ENCODE measurements at places on chromosomes 1 and 21.

- DNase-seq: no peak
Observed at GRCh38 chr1:54353959-54354358, 52.2 kb downstream of the SSBP3 start.

DNA sequence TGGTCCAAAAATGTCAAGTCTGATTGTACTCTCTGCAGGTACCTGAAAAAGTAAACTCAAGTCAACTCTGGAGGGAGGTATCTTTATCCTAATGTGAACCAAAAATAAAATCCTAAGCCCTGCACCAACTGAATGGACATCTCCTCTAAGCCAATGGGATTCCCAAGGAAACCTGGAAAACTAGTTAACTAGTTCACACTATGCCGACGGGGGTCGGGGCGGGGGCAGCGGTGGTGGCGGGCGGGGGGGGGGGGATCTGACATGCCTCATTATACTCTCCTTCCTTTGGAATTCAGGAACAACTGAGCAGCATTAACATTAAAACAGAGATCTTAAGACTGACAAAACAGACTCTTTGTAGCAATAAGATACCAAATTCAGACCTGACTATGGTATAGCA is 452.6 kb upstream of the CAMK1G start:
- no peak for DNase-seq

DNA sequence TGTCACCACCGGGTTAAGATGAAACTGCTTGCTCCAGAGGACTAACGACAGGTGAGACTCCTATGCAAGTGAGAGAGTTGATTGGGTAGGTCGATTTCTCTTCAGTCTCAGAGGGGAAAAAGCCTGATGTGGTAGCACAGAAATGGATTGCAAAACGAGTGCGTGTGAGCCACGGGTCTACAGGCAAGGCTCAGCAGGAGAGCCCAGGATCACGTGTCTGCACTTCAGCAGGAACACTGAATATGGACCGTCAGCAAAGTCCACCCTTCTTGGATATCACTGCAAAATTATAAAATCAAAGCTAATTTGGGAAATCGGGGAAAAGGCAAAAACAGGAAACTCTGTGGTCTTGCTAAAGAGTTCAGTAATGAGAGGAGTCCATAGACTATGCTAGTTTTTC is 107.7 kb upstream of the ZNF648 start:
- no peak for DNase-seq

DNA sequence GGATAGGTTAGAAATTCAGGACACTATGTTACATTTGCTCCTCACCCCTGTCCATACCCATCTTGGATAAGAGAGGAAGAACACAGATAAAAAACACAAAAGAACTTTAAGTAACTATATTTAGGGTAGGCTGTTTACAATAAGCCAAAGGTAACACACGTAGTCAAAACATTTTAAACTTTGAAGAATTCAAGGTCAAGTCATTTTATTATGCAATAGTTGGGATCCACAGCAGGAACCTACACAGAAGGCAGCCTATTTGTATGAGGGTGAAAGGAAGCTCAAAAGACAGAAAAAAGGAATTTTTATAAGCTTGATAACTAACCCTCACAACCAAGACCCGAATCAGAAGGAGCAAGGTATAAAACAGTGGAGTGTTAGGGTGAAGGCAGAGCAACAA is 89.6 kb downstream of the ZSWIM5 start:
- DNase-seq: no peak

GRCh38 chr1:192958871-192959270 is 100.3 kb downstream of the UCHL5 start:
- peak; percentile 28 for DNase-seq

GRCh38 chr1:206939841-206940587 is 6.3 kb downstream of the PIGR start:
- DNase-seq: no peak

DNA sequence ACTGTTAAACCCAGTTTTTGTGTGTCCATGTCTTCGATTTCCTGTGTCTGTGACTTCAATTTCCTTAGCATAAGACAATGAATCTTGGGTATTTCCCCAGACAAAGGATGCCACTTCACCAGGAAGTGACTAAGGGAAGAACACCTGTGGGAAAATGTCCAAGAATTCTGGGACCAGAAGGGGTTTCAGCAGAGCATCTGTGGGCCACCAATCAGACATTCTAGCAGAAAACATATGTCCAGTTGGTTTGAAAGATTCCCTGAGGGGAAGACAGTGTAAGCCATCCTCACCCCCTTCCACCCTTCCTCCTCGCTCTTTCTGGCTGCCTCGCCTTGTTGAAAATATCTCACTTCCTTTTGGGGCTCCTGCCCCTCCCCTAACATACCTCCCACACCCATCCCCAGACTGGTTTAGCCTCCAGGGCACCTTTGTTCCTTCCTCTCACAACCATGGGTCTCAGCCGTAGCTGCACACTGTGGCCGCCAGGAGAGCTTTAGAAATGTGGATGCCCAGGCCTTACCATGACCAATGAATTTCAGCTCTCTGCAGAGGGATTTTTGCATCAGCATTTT is 25.5 kb upstream of the IFNAR1 start:
- no peak for DNase-seq

- no peak for DNase-seq
Observed at GRCh38 chr1:158071138-158071537, 77.7 kb downstream of the KIRREL1 start.

- no peak for DNase-seq
Observed at GRCh38 chr1:40092706-40093639, 4.1 kb downstream of the PPT1 start.

GRCh38 chr1:61616830-61617229 is 108.1 kb downstream of the TM2D1 start:
- no peak for DNase-seq

DNA sequence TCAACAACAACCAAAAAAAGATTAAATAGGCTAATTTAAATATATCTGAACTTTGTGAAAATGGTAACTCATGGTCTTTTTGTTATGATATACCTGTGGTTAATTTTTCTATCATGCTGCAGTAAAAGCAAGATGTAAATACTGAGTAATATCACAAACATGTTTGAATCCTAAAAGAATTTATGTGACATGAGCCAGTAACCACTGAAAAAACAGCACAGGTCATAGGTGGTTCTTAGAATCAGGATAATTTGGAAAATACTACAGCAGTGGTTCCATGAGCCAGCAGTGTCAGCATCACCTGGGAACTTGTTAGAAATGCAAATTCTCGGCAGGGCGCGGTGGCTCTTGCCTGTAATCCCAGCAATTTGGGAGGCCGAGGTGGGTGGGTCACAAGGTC is 4.1 kb downstream of the ATP5IF1 start:
- DNase-seq: no peak

DNA sequence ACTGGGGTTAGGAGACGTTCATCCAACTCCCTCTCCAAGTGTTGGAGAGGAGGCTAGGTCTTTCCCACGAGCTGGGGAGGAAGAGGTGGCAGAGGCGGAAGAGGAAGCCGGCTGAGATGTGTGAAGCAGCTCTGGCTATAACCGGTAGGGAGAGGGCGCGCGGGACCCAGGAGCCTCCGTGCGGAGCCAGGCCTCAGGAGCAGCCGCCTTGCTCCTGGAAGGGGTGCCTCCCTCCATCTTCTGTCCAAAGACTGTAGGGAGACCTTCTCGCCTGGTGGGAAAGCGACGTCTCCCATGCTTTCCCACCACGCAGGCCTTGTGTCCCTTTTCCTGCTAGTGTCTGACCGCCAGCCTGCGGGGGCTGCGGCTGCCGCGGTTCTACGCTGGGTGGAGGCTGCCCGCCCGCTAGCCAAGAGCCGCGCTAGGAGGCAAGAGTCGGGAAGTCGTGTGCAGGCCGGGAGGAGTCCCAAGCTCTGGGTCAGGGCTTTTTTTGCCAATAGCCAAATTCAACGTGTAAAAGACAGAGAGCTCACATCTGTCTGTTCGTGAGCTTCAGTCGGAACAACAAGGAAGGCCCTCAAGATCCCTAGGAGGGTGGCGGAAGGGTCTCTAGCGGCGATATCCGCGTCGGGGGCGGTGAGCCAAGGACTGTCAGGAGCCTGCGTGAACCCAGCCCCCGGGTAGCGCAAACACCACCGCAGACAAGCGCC is 8.4 kb upstream of the NBPF11 start:
- no peak for DNase-seq

DNA sequence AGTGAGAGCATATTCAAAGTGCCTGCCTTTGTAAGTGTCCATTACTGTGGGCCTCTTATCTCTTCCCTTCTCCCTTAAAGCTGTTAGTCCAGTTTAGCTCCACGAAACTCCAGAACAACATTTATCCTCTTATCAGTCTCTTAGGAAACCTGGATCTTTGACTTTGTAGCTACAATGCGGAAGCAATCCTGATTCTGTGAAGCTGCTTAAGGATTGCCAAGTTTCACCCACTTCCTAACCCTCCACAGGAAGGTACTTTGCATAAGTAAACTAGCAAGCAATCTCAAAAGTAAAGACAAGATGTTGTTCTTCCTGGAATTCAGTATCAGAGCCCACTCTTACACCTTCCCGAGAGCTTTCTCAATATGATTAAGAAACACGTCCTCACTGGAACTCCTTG is 164.9 kb upstream of the USP25 start:
- DNase-seq: no peak

DNA sequence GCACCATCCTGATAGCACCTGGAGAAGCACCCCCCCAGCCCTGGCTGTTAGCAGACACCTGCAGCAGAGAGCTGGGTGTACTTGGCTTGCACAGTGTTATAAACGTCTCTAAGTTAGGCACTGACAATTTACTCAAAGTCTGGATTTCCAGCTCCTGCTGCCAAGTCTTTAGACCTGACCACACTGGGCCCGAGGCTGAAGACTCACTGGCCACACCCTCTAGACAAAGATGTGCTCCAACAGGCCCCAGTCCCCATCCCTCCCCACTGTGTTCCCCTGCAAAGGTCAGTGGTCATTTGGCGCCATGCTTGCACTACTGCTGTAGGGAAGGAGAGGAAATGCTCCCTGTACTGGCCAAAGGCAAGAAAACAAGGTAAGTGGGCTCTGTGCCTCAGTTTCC is 31.1 kb downstream of the PADI6 start:
- DNase-seq: no peak

GRCh38 chr1:246658567-246658966 is 65.6 kb upstream of the SCCPDH start:
- DNase-seq: no peak

DNA sequence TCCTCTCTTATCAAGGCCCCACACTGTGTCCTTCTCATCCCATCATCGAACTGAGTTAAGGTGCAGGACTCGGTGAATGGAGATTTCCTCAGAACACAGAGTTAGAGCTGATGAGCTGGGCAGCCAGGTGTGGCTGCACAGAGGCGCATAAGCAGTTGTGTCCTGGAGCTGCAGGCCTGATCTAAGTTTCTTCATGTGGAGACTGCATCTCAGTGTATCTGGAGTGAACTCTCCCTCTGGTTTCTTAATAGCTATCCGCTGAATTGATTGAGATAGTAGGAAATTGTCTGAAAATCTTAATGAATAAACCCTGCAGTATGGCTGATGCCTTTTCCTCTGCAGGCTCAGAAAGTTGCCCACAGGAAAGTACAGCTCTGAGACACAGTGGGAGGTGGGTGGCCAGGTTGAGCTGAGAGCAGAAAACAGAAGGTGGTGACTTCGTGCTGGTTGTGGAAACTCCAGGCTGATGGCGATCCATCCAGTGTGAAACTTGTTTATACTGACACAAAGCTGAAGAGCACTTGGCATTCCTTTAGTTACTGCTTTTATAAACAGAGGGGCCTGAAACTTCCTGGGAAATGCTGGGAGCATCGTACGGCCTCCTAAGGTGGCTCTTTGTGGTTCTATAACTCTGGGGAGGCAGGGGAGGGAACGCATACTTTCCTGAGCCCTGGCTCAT is 67.4 kb upstream of the F3 start:
- DNase-seq: no peak

DNA sequence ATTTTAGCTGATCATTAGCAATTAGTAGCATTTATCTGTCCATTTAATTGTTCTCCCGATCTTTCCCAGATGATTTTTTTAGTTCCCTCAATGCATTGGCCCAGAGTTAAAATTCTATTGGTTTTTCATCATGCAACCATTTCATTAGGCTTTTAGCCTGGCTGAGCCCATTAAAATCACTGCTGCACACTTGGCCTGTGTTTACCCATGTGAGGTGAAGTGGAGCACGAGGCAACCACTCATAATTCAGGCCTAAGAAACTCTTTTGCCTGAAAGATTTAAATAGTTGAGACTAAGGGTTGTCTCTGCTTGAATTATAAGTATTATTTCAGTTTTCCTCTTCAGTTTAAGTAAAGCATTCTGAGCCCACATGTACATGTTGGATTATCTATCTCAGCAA is 889.0 kb upstream of the ADGRL4 start:
- no peak for DNase-seq

DNA sequence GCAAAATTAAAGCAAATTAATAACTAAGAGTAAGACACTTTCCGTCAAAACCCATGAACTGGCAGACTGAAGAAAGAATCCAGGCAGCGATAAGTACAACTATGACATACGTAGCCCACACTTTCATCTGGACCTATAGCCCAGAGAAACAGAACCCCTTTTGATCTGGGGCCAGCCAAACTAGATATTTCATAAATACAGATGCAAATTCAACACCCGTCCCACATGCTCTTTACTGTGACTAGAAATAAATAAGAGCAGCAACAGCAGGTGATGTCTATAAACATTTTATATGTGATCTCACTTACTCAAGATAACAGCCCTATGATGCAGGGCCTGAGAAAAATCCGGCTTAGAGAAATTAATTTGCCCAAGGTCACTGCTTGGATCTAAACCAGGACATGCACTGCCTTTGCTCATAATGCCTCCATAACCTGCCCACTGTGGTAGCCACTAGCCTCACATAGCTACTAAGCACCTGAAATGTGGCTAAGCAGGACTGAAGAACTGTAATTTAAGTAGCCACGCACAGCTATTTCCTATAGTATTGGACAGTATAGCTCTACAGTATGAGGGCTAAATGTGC is 130.2 kb downstream of the TGFBR3 start:
- no peak for DNase-seq

GRCh38 chr1:209869291-209870149 is 41.7 kb downstream of the UTP25 start:
- no peak for DNase-seq

- no peak for DNase-seq
Observed at GRCh38 chr1:43002766-43003165, 44.1 kb upstream of the SLC2A1 start.

GRCh38 chr1:206002160-206002559 is 1.0 kb downstream of the RAB7B start:
- no peak for DNase-seq

- DNase-seq: no peak
Observed at GRCh38 chr1:78501203-78501602, 10.4 kb downstream of the PTGFR start.

DNA sequence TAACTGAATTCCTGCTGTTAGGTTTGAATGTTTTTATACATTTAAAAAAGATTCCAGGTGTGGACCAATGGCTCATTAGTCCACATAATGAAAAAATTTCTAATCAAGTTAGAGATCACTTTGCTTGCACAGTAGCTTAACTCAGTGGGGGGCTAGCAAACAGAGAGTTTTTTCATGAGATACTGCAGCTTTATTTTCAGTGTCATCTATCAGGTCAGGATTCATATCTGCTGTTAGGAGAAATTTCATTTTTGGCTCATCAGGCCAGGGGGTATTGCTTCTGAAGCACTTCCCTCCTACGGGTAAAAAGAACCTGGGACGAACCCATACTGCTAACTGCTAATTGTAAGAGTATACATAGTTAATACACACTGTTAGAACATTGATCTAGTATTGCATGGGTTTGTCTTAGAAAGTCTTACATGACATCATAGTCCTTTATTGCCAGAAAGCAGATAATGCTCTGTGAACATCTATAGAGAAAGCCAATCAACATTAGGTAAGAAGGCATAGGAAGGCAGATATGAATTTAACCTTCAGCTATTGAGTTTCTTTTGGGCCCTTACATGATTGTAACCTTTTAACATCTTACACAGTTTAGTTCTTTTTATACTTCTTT is 38.0 kb downstream of the ADGRL2 start:
- no peak for DNase-seq

- DNase-seq: no peak
Observed at GRCh38 chr1:33097762-33098161, 16.8 kb downstream of the AZIN2 start.
